ENCODE measurements at places on chromosomes 16 and 17.

DNA sequence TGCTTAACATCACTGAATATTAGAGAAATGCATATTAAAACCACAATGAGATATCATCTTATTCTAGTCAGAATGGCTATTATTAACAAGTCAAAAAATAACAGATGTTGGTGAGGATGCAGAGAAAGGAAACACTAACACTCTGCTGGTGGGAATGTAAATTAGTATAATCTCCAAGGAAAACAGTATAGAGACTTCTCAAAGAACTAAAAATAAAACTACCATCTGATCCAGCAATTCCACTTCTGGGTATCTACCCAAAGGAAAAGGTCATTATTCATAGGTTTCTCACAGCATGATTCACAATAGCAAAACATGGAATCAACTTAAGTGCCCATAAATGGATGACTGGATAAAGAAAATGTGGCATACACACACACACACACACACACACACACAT is 166.4 kb downstream of the CEP112 start:
- no peak for DNase-seq

- no peak for DNase-seq
Observed at GRCh38 chr16:26464576-26465266, 602.0 kb upstream of the C16orf82 start.

DNA sequence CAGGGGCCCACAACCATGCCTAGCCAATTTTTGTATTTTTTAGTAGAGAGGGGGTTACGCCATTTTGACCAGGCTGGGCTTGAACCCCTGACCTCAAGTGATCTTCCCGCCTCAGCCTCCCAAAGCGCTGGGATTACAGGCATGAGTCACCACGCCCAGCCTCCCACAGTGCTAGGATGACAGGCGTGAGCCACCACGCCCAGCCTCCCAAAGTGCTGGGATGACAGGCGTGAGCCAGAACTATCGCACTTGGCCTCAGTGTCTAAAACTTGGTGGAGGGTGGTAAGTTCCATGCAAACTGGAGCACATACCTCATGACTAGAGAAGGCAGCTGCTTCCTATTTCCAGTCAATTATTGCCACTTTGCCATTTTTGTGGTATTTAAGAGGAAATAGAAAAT is 7.1 kb downstream of the HSD17B2 start:
- no peak for DNase-seq

DNA sequence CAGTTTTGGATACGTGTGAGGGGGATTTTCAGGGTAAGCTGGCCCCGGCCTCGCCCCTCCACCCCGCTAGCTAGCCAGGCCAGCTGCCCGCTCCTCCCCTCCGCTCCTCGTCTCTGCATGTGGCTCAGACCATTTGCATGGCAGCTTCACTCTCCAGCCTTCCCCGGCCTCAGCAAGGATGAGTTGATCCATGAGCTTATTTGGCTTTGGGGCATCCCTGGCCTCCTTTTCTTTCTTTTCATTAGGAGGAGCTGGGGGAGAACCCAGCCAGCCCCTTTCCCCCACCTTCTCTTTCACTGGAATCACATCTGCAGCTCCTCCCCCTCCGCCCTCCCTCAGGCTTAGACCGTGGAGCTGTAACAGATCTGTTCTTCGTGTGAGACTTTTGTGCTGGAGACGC is 30.7 kb downstream of the ELAC2 start:
- DNase-seq = no peak

DNA sequence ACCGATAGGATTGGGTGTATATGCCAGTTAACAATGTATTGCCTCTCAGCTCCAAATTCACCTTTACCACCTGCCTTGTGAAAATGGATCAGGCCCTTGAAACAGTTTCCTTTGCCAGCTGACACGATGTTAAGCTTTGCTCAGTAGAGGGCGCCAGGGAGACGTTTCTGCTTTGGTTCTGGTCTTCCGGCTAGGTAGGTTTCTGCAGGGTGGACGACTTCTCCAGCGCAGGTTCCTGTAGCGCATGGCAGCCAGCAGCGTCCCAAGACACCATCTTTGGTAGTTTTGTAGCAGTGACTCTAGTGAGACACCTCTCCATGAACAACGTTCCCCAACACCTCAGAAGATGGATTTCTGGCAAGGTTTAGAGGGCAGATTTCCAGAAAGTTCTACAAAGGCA is 24.0 kb downstream of the SYCE1L start:
- DNase-seq = no peak

DNA sequence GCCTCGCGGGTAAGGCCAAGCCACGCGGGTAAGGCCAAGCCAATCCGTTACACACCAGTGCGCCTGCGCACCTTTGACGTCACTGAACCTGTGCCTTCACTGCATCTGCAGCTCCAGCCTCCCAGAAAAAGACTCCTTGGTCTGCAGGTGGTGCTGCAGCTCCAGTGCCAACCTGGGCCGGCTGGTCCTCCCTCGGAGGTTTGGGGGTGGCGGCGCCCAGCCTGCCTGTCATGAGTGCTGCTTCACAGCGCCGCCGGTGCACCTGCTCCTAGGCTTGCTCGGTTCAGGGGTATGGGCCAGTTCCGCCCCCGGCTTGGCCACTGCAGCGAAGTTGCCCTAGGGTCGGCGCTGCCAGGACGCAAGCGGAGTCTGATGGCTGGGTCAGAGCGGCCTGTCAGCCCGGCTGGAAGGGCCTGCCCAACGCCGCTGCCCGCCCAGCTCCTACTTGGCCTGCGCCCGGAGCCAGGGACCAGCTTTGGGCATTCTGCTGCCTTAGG is 146.6 kb downstream of the USP22 start:
- DNase-seq = no peak

GRCh38 chr16:72371307-72372086 is 199.5 kb upstream of the PMFBP1 start:
- no peak for DNase-seq

DNA sequence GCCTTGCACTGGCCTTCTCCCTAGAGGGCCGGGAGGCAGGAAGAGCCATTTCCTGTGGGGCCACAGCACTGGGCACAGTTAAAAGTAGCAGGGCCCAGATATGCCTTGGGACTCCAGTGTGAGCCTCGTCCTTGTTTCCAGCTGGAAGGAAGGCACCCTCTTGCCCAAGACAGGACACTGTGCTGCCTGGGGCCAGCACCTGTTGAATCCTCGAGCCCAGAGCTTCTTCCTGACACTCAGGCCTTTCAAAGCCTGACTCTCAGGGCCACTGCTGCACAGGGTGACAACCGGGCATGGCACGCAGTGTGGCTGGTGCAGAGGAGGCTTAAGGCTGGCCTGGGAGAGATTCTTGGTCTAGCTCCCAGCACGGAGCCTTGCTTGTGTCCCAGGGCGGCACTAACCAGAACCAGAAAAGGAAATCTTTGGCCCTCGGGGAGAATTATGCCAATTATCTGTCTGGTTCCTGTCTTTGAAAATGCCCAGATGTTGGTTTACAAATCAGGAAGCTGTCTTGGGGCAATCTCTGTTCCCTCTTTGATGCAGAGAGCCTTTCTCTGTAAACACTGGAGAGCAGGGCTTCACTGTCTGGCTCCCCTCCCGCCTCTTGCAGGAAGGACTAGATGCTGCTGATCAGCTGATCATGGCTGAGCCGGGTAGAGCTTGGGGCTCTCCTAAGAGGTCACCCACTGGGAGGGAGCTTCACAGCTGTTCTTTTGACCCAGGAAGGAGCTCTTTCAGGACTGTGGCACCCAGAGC is 11.1 kb downstream of the LDHD start:
- no peak for DNase-seq

DNA sequence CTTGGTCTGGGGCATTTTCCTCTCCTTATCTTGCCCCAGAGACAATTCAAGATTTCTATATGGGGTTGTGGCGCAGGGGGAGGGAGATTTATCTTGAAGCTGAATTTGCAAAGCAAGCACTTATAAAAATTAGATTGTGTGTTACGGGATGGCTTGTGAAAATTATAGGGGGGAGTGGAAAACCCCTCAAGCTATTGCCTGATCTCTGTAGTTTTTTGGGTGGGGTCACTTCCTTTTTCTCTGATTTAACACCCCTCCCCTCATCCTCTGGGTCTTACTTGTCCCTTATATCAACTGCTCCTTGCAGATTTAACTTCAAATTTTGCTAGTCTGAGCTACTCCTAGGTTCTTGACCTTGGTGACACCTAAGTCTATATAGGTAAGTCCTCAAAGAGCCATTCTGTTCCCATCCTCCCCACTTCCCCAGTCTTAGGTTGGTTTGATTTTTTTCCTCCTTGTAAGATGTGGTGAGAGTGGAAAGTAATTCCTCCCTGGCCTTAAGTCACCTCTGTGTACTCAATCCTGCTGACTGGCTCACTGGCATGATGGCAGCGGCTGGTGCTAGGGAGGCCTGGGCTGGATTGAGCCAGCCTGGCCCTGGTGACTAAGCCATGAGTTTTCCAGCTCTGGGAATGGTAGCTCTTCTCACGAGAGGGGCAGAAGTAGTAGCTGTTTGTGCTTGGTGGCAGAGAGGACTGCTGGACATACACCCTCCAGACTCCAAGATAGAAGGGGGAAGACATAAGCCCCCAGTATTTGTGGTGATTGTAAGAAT is 2.3 kb downstream of the ARL4D start:
- DNase-seq = no peak

GRCh38 chr17:79039171-79039570 is 15.2 kb downstream of the C1QTNF1 start:
- no peak for DNase-seq

DNA sequence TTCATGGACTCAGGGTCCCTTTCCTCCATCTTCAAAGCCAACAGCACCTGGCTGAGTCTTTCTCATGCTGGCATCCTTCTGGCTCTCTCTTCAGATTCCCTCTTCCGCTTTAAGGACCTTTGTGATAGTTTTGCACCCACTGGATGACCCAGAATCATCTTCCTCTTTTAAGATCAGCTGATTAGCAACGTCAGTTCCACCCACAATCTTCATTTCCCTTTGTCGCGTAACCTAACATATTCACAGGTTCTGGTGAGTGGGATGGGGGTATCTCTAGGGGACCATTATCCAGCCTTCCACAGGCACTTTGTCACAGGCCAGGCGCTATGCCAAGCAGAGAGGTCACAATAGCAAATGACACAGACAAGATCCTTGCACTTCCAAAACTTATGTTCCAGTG is 593.8 kb downstream of the MAF start:
- no peak for DNase-seq

- DNase-seq = peak; percentile 14
Observed at GRCh38 chr16:53098526-53099317, 43.9 kb downstream of the CHD9 start.

DNA sequence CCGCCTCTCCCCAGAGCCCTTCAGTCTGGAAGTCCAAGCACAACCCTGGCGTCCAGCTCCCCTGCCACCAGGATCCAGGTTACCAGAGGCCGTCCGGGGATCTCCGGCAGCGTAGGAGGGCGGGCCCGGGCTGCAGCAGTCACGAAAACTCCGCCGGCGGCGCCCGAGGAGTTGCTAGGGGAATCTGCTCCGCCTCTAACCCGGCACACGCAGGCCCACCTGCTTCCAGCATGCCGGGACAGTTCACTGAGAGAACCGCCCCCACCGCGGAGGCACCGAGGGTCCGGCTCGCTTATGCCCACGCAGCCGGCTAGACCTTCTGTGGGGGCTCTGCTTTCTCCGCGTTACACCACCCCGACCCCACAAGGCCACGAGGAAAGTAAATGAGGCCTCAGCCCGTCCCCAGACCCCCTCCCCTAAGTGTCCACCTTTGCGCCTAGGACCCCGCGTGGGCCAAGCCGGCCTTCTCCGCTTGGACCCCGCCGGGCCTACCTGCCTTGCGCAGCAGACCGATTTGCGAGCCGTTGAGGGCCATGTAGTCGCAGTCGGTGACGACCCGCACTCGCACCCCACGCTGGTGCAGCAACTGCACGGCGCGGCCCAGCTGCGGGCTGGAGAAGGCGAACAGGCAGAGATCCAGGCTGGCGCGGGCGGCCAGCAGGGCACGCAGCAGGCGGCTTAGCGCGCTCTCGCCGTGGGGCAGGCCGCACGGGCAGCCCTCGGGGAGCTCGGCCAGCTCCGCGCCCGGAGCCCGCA is 587 bp downstream of the PLD6 start:
- DNase-seq = peak; percentile 45

DNA sequence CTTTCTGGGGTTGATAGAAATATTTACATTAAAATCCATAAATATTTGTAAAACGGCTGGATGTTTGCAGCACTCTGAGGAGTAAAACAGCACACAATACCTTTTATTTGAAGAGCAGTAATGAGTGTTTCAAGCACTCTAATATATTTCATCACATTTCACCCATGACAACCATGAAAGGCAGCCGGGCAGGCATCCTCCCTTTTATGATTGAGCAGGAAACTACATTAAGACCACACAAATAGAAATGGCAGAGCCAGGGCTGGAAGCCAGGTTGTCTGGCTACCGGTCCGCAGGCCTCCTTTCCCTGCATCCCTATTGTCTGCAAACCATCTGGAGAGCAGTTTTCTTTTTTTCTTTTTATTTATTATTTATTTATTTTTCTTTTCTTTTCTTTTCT is 23.1 kb upstream of the GPRC5C start:
- DNase-seq = no peak

DNA sequence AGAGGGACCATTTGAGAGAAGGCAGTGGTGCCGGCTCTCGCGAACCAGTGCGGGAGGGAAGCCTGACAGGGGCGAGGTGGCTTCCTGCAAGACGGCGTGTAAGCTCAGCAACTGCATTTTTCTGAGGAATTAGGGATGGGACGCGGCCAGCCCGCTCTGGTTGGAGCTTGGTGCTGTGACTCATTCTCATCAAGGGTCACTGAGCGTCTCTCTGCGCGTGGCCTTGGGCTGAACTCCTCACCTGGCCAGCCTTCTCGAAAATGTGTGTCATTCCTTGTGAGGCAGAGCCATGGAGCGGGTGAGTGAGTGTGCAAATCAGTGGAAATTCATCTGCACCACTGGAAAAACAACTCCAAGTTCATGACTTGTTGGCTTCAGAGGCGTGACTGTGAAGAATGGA is 52.8 kb downstream of the NTN1 start:
- no peak for DNase-seq

- DNase-seq = no peak
Observed at GRCh38 chr17:9212376-9213302, 191.3 kb downstream of the NTN1 start.

DNA sequence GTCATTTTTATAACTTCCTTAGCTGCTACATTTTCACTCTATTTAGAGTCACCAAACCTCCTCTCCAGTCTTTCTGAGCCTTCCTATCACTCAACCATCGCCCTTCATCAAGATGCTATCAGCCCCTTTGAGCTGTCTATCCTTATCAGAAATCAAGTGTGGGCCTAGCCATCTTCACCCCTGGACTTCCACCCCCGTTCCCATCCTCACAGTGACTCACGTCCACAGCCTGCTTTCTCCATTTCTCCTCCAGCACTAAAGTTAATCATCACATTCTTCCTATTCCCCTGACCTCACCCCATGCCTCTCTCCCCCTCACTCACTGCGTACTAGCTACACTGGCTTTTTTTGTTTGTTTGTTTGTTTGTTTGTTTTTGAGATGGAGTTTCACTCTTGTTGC is 2.4 kb upstream of the TEKT3 start:
- DNase-seq = no peak

DNA sequence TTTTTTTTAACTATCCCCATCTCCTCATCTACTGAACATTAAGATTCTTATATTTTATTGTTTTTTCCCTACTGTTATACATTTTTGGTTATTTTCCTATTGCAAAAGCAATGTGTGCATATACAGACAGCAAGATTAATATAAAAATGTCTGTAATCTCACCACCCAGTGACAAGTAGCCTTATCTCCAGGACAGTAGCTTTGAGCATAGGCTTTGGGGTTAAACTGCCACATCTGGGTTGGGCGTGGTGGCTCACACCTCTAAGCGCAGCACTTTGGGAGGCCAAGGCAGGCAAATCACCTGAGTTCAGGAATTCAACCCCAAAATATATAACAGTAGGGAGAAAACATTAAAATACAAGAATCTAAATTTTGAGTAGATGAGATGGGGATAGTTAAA is 27.4 kb upstream of the SSTR2 start:
- no peak for DNase-seq
